ENCODE measurements at places on chromosomes 7 and 10.
A peak's percentile ranks its signal among the peaks of the same experiment; 100 is the strongest.

- no peaks in the 10 kb centered on the region for H3K36me3 ChIP-seq
- peaks cover 19% of the 10 kb centered on the region for H3K4me1 ChIP-seq
- DNase-seq = no peak
- no peak overlapping the region for H3K4me3 ChIP-seq
- no peak overlapping the region for H3K27ac ChIP-seq
Measured at GRCh38 chr7:36157527-36158320, 4.7 kb downstream of the EEPD1 start.

- no peaks in the 10 kb centered on the region for H3K27me3 ChIP-seq
- H3K27ac ChIP-seq = no peak overlapping the region
- no peaks in the 10 kb centered on the region for H3K4me1 ChIP-seq
- no peak overlapping the region for H3K4me3 ChIP-seq
Measured at GRCh38 chr10:10432296-10433035, 585.2 kb upstream of the CELF2 start.

DNA sequence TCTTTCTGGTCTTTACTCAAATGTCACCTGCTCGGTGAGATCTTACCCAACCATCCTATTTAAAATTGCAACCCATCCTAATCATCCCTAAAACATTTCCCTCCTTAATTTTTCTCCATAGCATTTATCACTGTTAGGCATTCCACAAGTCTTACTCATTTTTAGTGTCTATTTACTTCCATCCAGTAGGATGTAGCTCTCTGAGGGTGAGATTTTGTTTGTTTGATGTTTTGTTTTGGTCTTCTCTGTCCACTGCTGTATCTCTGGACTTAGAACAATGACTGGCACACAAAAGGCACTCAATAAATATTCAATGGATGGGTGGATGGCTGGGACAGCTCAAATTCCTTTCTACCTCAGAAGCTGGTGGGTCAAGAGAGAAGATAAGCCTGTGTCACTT is 15.8 kb upstream of the DUSP5 start:
- no peak overlapping the region for H3K4me3 ChIP-seq
- no peak for DNase-seq
- no peaks in the 10 kb centered on the region for H3K27me3 ChIP-seq
- H3K4me1 ChIP-seq = peaks cover 4% of the 10 kb centered on the region
- no peaks in the 10 kb centered on the region for H3K36me3 ChIP-seq

DNA sequence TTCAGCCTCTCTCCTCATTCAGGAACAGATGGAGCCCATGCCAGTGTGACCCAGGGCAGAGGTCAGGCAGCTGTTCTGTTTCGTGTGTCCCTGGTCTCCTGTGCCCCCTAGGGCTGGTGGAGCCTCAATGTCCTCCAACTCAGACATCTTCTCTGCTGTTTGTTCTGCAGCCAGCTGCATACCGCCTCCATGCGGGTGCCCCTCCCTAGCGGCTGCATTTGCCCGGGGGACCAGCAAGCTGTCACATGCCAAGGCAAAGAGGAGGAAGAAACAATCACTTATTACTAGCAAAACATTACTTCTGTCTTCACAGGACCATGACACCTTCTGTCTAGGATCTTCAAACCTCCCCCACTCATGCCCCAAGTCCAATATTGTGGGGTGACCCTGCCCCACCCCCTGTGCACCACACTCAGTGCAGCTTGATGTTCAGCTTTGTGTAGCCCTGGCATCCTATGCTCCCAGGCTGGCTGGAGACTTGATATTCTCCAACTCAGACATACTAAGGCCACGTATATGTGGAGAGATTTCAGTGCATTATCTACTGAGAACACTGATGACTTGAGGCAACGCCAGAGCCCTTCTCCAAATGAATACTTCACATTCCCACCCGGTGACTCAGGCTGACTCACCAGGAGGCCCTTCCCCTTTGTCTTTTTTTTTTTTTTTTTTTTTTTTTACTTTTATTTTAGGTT is 188.9 kb downstream of the SKIDA1 start:
- peaks cover 10% of the 10 kb centered on the region for H3K4me1 ChIP-seq
- no peaks in the 10 kb centered on the region for H3K27me3 ChIP-seq
- H3K27ac ChIP-seq = peak overlapping the region; percentile 88
- peak; percentile 96 for DNase-seq
- no peaks in the 10 kb centered on the region for H3K36me3 ChIP-seq

DNA sequence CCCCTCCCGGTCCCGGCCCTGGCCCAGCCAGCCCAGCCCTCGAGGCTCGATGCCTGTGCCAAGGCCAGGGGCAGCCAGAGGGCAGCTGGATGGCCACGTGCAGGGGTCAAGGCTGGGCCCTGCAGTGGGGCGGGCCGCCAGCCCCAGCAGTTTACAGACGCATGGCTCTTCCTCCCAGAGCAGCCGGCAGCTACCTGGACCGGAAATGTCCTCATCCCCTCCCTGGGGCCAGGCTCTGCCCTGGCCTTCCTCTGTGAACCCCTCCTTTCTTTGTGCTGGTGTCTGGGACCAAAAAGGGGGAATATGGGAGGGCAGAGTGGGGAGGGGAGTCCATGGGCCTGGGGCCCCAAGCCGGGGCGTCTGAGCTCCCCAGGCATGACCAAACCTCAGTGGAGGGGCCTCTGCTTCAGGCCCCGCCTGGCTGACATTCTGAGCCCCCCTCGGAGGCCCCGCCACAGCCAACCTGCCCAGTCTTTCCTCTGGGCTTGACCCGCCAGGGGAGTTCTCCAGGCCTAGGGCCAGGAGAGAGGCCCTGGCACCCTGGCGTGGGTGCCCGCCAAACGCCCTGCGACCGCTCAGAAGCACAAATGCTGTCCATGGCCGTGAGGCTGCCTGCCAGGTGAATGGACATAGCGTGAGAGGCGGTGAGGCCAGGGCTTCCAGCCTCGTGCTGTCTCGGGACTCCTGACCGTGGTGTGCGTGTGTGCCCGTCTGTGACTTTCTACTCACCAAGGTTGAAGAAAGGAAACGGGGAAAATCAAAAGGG is 24.7 kb upstream of the AMZ1 start:
- H3K27me3 ChIP-seq = peaks cover 25% of the 10 kb centered on the region
- no peak overlapping the region for H3K27ac ChIP-seq
- H3K4me3 ChIP-seq = no peak overlapping the region
- peaks cover 42% of the 10 kb centered on the region for H3K4me1 ChIP-seq

- no peak for DNase-seq
- no peak overlapping the region for H3K4me3 ChIP-seq
- H3K36me3 ChIP-seq = no peaks in the 10 kb centered on the region
- no peak overlapping the region for H3K27ac ChIP-seq
- peaks cover 6% of the 10 kb centered on the region for H3K27me3 ChIP-seq
Measured at GRCh38 chr7:36535866-36536664, 146.4 kb downstream of the ANLN start.

DNA sequence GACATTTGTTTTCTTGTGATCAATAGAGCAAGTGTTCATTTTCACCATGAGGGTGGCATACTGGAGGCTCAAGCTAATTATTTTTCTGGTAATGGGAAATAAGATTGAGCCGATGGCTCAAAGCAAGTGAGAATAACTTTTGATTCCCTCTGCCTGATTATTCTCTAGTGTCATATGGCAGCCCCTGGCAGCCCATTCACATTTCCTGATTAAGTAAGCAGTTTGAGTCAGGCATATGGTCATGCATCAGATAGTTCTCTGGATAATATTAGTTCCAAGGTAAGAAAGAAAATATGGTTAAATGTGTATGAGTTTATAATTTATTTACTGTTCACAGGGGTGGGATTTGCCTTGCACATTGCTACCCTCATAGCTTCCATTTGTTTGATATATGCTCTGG is 109.2 kb downstream of the DYNC1I1 start:
- DNase-seq = no peak
- H3K36me3 ChIP-seq = no peaks in the 10 kb centered on the region
- H3K4me3 ChIP-seq = no peak overlapping the region
- H3K27me3 ChIP-seq = no peaks in the 10 kb centered on the region
- no peak overlapping the region for H3K27ac ChIP-seq

DNA sequence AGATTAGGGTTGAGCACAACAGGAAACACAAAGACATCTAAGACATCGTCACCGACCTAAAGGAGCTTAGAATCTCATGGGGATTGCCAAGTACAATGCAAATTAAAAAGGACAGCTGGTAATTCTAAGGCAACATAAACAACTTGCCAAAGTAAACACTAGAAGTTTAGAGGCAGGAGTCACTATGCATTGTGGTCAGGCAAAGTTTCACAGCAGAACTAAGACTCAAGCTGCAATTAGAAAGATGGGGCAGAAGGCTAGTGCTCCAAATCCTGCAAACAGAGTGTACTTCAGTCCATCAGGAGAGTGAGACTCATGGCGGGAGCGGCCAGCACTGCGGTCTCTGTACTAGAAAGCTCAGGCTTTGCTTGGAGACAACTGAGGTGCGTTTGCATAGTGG is 52.7 kb downstream of the HIPK2 start:
- peak; percentile 97 for DNase-seq
- no peak overlapping the region for H3K27ac ChIP-seq
- peaks cover 13% of the 10 kb centered on the region for H3K4me1 ChIP-seq
- H3K36me3 ChIP-seq = peaks cover 10% of the 10 kb centered on the region
- no peaks in the 10 kb centered on the region for H3K27me3 ChIP-seq
- no peak overlapping the region for H3K4me3 ChIP-seq

GRCh38 chr10:5292196-5292735 is 72.5 kb upstream of the UCN3 start:
- no peaks in the 10 kb centered on the region for H3K27me3 ChIP-seq
- no peak for DNase-seq
- H3K4me3 ChIP-seq = peak overlapping the region; percentile 12
- H3K4me1 ChIP-seq = peaks cover 6% of the 10 kb centered on the region

DNA sequence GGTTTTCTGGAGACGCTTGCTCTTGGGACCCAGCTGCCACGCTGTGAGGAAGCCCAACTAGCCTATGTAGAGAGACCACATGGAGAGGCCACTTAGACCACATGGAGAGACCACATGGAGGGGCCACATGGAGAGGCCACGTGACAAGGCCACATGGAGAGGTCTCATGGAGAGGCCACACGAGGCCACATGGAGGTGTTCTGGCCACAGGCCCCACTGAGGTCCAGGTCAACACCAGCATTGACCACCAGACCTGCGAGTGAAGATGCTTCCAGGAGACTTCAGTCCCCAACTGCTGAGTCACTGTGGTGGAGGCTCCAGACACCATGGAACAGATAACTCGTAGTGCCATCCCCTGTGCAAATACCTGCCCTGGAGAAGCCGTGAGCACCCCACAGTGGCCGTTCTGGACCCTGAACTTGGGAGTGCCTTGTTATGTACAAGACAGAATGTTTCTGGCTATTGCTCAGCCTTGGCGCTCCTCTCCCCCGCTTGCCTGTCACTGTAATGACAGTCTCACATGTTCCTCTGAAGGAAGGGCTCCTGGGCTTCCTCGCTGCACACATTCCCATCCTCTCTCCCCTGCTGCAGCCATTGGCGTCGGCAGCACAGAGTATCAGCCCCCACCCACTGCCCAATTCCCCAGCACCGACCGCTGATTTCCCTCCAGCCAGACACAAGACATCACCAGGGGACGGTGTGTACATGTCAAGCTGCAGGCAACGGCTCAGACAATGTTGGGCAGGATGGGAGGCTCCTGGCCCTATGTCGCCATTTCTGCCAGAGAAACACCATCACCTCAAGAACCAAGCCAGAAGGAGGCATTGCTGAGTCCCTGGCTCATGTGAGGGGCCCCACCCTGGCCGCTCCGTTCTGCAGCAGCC is 49.0 kb upstream of the TNRC18 start:
- no peak overlapping the region for H3K4me3 ChIP-seq
- H3K4me1 ChIP-seq = peaks cover 6% of the 10 kb centered on the region
- H3K27ac ChIP-seq = no peak overlapping the region
- no peaks in the 10 kb centered on the region for H3K36me3 ChIP-seq
- no peak for DNase-seq
- no peaks in the 10 kb centered on the region for H3K27me3 ChIP-seq

GRCh38 chr10:17510242-17510908 is 56.0 kb upstream of the ST8SIA6 start:
- H3K27me3 ChIP-seq = no peaks in the 10 kb centered on the region
- H3K36me3 ChIP-seq = no peaks in the 10 kb centered on the region
- H3K27ac ChIP-seq = peak overlapping the region; percentile 56

- H3K27ac ChIP-seq = peak overlapping the region; percentile 16
- no peak overlapping the region for H3K4me3 ChIP-seq
- no peaks in the 10 kb centered on the region for H3K36me3 ChIP-seq
- peaks cover 2% of the 10 kb centered on the region for H3K4me1 ChIP-seq
- DNase-seq = no peak
Measured at GRCh38 chr10:6473430-6473829, 106.6 kb downstream of the PRKCQ start.

GRCh38 chr10:111698711-111699110 is 484.9 kb downstream of the GPAM start:
- H3K4me3 ChIP-seq = no peak overlapping the region
- H3K27ac ChIP-seq = no peak overlapping the region
- H3K27me3 ChIP-seq = no peaks in the 10 kb centered on the region
- H3K4me1 ChIP-seq = no peaks in the 10 kb centered on the region
- H3K36me3 ChIP-seq = no peaks in the 10 kb centered on the region

- H3K36me3 ChIP-seq = no peaks in the 10 kb centered on the region
- H3K27me3 ChIP-seq = no peaks in the 10 kb centered on the region
- no peak overlapping the region for H3K4me3 ChIP-seq
- H3K4me1 ChIP-seq = no peaks in the 10 kb centered on the region
- no peak overlapping the region for H3K27ac ChIP-seq
- no peak for DNase-seq
Measured at GRCh38 chr7:109834851-109835250, 1256.1 kb upstream of the LRRN3 start.

DNA sequence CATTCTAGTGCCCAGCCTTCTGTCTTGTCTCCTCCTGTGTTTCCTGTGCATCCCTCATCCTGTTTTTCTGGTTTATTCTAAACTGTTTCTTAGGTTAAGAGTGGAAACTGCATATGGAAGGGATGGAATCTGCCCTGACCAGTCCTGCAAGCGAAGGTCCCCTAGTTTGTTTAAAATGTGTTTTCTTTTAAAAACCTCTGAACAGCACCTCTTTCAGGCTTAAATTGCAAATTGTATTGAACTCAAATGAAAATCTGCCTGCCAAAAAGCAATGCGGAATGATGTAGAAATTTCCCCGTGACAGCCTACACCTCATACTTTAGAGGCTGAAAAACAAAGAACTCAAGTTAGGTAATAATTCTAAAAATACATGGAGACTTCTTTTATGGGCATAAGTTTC is 222.8 kb upstream of the IMMP2L start:
- peaks cover 2% of the 10 kb centered on the region for H3K4me1 ChIP-seq
- H3K4me3 ChIP-seq = no peak overlapping the region
- no peaks in the 10 kb centered on the region for H3K27me3 ChIP-seq
- no peaks in the 10 kb centered on the region for H3K36me3 ChIP-seq
- no peak for DNase-seq
- no peak overlapping the region for H3K27ac ChIP-seq

DNA sequence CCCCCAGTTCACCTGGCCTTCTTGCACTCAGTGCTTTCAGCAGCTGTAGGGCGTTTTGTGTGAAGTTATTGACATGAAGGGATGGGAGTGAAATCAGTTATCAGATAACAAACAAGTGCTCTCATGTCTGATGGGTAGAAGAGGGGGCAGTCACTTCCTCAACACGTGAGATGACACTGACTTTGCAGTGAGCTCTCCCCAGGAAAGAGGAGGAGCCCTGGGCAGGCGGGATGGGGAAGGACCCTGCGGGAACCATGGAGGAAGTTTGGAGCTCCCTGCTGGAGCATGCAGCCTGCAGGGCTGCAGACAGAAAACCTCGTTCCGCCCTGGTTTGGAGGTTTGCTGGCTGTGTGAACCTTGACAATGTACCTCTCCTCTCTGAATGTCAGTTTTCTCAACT is 38.7 kb downstream of the GPR26 start:
- H3K27ac ChIP-seq = no peak overlapping the region
- no peaks in the 10 kb centered on the region for H3K36me3 ChIP-seq
- H3K27me3 ChIP-seq = peaks cover 47% of the 10 kb centered on the region
- H3K4me3 ChIP-seq = no peak overlapping the region
- no peaks in the 10 kb centered on the region for H3K4me1 ChIP-seq

Data from mesenchymal stem cell (in vitro differentiated cells and primary cell).